ENCODE measurements at places on chromosomes 5 and 9.
A peak's percentile ranks its signal among the peaks of the same experiment; 100 is the strongest.

DNA sequence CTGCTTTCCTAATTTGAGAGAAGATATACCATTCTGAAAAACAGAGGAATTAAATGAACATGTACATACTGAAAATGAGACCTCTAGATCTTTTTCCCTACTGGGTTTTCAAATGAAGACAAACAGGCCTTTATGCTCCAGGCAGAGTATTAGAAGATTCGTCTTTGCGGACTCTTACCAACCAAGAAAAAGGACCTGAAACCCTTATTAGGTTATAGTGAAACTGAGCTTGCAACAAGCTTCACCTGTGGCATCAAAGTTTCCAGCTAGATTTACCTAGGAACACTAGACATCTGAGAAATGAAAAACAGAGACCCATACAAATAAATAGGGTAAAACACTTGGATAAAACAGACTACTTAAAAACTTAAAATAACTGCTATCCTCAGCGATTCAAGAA lies 46.3 kb downstream of the SMIM15 start:
- no peak for DNase-seq

GRCh38 chr5:176743868-176744583 lies 66.3 kb upstream of the UNC5A start:
- no peak for DNase-seq

GRCh38 chr5:78473751-78474150 lies 113.3 kb downstream of the SCAMP1 start:
- DNase-seq = no peak

GRCh38 chr5:132027027-132027426 lies 15.6 kb upstream of the ACSL6 start:
- no peak for DNase-seq

GRCh38 chr5:171770153-171770552 lies 15.5 kb upstream of the SMIM23 start:
- DNase-seq = no peak

DNA sequence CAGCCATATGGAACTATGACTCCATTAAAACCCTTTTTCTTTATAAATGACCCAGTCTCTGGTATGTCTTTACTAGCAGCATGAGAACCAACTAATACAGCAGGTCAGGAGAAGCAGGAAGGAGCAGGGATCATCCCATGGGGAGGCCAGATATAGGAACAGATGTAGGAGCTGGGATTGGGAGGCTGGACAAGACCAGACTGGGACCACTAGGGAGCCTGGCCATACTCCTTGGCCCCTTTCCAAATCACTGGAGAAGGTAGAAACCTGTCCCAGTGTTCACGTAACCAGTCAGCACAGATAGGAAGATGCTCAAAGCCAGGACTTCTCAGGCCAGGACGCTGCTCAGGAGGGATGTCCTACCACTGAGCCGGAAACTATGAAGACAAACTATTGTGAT lies 95.5 kb downstream of the LMX1B start:
- DNase-seq = no peak

- DNase-seq = no peak
Observed at GRCh38 chr5:141657937-141658545, 6.8 kb upstream of the FCHSD1 start.

DNA sequence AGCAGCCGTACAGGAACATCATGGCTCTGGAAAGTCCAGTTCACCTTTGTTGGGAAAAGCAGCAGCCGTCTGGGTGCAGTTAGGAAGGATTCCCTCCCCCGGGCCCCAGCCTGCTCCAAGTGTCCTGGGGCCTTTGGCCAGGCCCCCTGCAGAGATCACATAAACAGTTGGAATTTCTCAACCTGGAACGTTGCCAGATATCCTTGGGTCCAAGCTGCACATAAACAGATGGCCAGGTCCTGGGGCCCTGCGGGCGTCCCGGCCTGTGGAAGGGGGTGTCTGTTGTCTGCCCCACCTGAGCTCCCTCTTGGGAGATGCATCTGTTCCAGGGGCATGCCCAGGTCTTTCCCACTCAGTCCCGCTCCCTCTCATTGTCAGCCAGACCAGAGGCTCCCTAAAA lies 92.7 kb downstream of the COL5A1 start:
- DNase-seq = no peak

DNA sequence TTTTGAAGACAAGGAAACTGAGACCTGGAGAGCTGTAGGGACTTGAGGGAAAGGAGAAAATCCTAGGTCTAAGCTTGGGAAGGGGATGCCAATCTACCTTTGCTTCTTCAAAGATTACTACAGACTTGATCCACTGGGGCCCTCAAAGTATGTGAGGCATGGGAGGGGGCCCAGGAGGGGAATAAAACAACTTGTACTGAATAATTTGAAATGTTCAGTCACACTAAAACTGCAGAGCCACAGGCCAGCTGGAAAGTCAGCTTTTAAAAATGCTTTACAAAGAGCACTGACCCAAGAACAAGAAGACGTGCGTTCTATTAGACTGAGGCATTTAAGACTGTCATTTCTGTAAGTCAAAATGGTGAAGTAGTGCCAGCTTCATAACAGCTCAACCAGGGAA lies 13.6 kb downstream of the IL33 start:
- DNase-seq = no peak

GRCh38 chr9:33813712-33814641 lies 3.0 kb upstream of the UBE2R2 start:
- peak; percentile 65 for DNase-seq

All from germinal center (tissue), 1 donor.